ENCODE measurements at places on chromosomes 4 and X.

DNA sequence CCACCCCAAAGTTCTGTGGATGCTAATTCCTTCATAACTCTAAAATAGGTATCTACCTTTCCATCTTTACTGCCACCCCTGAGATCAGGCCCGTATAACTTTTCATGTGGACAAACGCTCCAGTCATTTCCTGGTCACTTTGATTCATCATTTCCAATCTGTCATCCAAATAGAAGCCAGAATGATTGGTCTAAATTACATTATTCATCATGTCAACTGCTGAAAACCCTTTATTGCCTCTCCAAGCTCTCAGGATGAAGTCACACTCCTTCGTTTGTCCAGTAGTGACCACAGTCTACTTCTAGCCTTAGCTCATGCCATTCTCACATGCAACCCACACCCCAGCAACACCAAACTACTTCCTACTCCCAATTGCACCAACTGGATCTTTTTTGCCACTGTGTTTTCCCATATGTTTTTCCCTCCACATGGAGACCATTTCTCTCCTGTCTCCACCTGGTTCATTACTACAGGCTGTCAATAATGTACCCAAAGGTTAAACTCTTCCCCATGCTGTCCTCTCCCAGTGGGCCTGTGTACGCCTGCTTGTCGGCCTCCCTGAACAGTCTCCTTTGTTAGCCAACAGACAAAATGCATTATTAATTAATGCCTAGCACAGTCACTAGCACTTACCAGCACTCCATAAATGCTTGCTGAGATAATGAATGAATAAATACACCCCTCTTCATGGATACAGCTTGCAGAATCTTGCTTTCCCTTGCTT is 382.6 kb upstream of the NOCT start:
- no peak for DNase-seq

GRCh38 chr4:138659812-138660316 is 355.7 kb upstream of the NOCT start:
- no peak for DNase-seq

DNA sequence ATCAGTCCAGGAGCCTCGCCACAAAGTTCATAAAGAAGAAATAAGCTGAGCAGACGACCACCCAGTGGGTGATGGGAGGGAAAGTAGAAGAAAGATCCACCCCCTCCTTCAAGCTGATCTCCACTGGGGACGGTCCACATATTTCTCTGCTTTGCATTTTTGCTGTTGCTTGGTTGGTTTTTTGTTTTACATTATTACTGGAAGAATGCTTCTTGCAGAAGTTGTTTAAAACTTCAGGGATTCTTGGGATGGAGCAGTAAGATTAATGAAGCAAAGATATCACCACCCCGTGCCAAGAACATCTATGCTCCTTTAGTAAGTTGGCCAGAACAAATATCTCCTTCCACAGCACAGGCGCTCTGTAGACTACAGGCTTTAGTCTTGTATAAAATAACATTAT is 30.1 kb downstream of the LGI2 start:
- DNase-seq: no peak

DNA sequence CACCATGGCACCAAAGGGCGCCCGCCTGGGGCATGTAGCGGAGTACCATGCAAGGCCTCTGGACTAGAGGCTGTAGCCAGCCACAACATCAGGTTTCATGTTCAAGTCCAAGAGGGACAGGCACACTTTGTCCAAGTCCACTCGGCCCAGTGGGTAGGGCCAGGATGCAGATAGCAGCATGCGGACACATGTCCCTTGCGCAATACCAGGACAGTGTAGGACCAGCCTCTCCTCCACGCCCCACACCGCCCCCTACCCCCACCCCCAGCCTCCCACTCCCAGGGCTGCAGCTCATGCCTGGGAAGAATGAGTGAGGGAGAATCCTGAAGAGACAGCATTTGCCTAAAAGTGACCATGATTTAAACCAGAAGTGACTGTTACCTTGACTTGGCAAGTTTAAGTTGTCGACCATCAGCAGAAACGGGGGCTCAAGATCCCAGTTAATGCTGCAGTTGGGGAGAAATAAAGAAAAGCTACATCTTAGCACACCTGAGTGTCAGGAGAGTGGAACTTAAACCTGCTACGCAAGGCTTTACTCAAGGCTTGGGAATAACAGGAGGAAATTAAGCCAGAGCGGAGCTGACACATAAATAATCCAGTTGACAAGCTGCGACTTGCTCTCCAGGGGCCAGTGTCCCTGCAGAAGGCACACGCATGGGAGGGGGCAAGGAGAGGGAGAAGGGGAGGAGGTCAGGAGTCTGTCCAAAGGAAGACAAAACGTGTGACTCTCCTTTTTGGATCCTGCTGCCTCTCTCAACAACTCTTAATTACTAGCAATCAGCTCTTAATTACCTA is 221.7 kb downstream of the BCOR start:
- no peak for DNase-seq

DNA sequence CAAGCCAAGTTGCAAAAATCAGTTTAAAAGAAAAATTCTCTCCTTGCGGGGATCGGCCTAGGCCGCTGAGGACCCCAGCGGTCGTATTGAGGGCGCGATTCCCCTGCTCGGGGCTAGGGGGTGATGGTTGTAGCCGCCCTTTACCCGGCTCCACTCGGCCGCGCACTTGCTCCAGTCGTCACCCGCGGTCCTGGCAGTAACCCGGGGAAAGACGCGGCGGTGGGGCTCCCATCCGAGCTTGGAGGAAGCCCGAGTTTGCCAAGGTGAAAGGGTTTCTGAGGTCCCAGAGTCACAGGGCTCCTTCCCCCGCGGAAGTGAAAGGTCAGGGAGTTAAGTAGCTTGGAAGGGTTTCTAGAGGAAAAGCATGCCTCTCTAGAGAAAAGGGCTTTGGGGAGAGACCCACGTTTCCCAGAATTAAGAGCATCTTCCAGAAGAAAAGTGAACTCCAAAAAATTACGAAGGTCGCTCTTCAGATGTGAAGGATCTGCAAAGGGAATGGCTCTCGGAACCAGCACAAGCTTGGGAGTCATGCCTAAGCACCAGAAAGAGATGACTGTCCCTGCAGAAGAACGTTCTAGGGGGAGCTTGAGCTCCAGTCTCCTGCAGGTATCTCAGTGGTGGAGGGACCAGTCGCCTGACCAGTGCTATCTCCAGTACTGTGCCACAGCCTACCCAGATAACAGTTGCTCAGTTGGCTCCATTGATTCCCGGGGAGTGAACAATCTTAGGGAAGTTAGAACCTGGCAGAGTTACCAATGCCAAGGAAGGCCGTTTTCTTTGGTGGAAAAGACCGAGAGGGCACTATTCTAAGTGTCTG is 875 bp downstream of the LAP3 start:
- no peak for DNase-seq

Measured in HS-5 (cell line).